OCI-LY7 (cell line): ENCODE measurements at places on chromosomes 3 and 15. TPM values are rescaled to one million over a fixed set of nuclear protein-coding genes. Genes with fewer than 3 reads are reported as not detected.
A peak's percentile ranks its signal among the peaks of the same experiment; 100 is the strongest.

- DNase-seq = no peak
These were observed 371.5 kb upstream of the GOLIM4 start for GRCh38 chr3:168467115-168467714.

Gene CCR8
- total RNA-seq = not detected in 2 replicates

Gene PARP16
- 24.9 and 26.0 TPM in 2 replicates for total RNA-seq

DNA sequence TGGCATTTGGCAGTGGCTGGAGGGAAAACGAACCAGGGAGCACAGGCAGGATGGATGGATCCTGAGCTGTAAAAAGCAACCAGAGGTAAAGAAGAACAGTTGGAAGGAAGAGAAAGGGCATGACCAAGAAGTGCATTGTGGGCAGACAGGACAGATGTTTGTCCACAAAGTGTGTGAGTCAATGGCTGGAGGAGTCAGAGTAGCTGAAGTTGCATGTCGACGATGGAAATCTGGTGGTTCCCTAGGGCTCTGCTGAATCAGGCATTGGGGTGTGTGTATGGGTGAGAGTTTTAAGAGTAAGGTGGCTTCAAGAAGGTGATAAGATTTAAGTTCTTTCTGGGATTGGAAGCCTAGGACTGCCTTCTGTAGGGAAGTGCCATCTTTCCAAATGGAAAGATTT is 214.0 kb upstream of the BHLHE40 start:
- no peak for DNase-seq

GRCh38 chr3:188914552-188914951 is 257.2 kb upstream of the TPRG1 start:
- DNase-seq = no peak

DNA sequence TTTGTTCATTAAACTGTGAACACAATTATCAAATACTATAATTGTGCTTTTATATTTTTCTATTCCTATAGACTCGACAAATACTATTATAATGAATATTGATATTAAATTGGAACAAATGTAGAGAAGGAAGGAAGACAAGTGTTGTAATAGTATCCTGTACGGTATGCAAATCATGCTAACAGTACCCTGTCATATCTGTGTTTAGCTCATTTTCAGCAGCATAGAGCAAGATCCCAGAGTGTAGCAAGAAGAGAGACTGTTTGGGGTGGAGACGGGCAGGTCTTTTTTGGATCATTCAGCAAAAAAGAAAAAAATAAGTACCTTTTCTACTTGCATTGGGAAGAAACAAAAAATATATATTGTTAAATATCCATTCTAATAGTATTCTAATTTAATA is 224.1 kb downstream of the TPRG1 start:
- no peak for DNase-seq

- peak; percentile 23 for DNase-seq
These were observed 26.6 kb upstream of the KY start for GRCh38 chr3:134677196-134677986.

DNA sequence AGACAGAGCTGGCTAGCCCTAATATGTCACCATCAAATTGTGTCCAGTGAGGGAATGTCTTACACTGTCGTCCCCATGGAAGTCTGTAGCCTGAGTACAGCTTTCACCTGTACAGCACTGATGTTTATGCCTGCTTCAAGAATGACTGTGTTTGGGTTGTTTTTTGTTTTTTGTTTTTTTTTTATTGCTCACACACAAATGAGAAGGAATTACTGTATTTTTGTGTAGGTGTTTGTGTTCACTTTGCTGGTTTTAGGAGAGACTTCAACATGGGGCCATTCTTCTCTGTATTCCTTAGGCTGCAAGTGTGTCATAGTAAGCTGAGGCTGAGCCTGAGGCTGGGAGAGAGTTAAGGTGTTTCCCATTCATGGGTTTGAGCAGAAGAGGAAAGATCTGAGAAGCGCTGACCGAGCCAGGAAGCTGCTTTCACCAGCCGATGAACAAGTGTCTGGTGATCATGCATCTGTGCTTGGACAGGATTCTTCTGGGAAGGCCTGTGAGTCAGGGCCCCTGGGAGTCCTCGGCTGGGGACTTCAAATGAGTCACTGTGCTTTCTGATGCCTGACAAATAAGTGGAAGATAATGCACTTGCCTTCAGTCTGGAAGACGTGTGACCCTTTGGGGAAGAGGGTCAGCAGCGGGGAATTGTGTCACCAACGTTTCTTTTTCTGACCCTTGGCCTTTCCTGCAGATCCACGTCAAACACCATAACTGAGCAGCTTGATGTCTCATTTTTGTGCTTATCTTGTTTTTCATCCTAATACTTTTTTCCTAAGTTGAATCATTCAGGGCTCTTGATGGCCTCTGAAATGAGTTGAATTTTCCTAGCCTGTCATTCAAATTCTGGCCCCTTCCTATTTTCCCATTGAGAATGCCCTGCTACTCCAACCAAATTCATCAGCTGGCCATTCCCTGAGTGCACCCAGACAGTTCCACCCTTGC is 36.7 kb upstream of the ZBTB38 start:
- DNase-seq = no peak

Gene IQCF5
- not detected in 2 replicates for total RNA-seq

DNA sequence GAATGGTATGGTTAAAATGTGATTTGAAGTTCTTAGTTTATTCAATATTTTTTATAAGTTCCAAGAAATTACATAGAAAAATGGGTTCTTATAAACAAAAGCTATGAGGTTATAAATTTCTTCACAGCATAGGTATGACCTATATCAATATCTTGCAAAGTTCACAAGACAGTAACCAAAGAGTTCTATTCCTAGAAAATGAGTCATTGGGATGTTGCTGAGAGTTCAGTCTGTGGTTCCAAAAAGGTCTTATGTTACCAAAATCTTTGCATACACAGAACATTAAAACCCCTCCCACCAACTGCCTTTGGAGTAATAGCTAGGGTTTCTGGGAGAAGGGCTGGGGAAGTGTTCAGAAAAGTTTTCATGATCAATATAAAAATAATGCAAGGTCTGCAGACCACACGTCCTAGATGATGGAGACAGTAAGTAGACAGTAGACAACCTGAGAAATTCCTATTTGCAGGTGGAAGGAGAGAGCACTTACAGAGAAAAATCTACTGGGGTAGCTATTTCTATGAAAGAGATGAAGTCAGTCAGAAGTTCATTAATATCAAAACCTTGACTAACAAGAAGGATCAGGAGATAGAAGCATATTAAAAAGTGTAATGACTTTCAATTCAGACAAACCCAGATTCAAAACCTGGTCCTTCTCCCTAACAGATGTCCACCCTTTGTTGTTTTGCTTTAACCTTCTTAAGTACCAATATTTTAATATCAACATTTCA is 279.3 kb downstream of the KCNH8 start:
- DNase-seq = no peak

DNA sequence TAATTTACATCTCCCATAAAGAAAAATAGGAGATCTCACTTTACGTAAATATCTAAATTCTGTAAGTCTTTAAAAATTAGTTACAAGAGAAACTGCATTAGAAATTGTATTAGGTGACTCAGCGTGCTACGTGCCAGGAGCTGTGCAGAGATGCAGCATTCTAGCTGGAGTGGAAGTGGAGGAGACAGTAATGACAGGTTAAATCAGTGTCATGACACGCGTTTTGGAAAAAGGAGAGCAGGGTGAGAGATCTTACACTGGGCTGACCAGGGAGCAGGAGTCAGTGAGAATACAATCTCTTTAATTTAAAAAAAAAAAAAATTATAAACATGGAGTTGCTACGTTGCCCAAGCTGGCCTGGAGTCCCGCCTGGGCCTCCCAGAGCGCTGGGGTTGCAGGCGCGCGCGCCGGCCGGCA is 635 bp downstream of the TUBGCP5 start:
- DNase-seq = no peak

Gene CCDC54
- not detected in 2 replicates for total RNA-seq

DNA sequence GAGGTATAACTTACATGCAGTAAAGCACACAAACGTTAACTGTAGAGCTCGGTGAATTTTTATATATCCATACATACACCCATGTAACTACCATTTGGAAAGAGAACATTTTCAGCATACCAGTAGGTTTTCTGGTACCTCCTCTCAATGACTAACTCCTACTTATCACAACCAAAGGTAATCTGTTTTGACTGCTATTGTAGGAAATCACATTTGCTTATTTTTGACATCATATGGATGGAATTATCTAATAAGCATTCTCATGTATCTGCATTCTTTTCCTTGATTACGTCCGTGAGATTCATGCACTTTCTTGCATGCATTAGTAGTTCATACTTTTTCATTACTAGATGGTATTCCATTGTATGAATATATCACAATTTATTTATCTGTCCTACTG is 76.8 kb downstream of the CSNK1G1 start:
- no peak for DNase-seq

GRCh38 chr3:114624047-114624445 is 330.2 kb downstream of the TIGIT start:
- DNase-seq = no peak

- DNase-seq = no peak
These were observed 156.7 kb downstream of the NR2F2 start for GRCh38 chr15:96487245-96487644.

Gene GOLGA8S
- total RNA-seq = 0.09 and 0.10 TPM in 2 replicates

GRCh38 chr15:29203718-29204368 is 65.8 kb downstream of the NSMCE3 start:
- no peak for DNase-seq

GRCh38 chr3:119643528-119643927 is 16.9 kb downstream of the POPDC2 start:
- no peak for DNase-seq
